Type B pancreatic cell (in vitro differentiated cells): ENCODE measurements at places on chromosomes 6 and 20.

- no peak for DNase-seq
Measured at GRCh38 chr6:6314596-6314995, 5.9 kb downstream of the F13A1 start.

- DNase-seq, result no peak
Measured at GRCh38 chr6:15523679-15524630, 138.9 kb downstream of the DTNBP1 start.

DNA sequence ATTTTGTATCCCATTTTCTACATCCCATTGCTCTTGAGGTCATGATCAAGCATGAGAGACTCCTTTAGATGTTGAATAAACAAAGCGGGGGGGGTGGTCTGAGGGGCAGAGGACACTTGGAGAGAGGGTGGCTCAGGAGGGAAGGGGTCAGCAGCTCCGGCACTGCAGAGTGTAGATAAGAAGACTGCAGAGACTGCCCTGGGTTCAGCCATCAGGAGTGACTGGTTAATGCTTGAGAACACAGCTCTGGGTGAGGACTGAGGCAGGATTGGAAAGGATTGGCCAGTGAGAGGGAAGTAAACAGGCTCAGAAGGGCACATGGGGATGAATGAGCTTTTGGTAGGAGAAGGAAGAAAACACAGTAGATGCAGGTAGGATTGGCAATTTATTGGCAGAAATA is 205.3 kb upstream of the CNR1 start:
- DNase-seq, result no peak

DNA sequence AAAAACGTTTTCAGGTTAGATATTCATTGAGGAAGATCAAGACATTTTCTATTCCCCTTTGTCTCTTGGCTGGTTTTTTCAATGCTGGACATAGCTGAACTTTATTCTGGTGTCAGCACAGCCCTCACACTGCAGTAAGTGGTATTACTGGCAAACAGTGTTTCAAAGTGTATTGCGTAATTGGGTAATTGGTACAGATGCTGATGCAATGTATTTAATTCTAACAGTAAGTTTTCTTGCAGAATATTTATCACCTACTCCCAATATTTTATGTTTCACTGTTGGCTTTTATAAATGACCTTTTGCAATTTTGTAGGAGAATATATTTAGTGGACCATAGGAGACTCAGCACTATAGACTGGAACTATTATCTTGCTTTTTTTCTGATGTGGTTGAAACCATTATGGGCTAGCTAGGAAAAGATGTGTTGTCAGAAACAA is 287.6 kb upstream of the SOX4 start:
- no peak for DNase-seq

- DNase-seq, result no peak
Measured at GRCh38 chr20:64101731-64102621, 5.4 kb downstream of the NPBWR2 start.

DNA sequence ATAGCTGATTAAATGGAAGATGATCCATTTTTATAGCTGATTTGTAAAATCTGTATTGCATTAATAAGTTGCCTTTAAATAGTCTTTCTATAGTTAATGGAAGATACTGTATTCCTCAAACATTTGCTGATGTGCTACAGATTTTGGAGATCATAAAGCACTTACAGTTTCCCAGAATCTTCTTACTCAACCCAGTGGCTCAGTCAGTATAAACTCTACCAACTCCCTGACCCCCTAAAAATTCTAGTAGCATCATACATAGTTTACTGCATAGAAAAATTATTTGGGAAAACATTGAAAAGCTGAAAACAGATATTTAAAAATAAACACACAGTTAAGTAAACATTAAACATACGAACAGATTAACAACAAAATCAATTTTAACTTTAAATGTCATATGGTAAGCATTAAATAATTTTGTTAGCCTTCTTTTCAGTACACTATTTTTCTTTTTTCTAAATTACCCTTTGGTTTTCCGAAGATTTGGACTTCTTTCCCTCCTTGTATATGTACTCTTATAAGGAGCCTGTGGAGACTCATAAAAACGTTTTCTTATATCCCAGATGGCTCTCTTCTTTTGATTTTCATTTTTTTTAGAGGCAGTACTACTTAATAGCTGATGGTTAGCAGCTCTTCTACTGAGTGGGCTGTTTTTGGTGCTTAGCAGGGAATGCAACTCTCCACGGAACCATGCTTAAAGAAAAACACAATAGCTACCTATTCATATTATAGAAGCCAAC is 62.7 kb upstream of the BMP5 start:
- no peak for DNase-seq
